ENCODE measurements at places on chromosomes 4 and X.

DNA sequence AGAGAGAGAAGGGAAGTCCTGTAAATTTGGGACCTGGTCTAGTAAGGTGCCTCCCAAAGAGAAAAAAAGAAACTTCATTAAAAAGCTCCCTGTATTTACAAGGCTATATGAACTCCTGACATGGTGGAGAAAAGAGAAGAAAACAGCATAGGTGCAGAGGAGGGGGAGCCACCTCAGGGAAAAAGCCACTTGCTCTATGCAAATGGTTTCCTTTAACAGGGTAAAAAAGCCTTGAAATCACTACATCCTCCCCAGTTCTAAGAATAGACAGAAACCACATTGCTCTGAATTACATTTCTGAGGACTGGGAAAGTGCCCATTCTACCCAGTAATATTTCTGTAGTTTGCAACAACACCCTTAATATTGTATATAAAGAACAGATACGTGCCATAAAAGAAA, 165.5 kb downstream of the KLF8 start:
- DNase-seq: no peak

DNA sequence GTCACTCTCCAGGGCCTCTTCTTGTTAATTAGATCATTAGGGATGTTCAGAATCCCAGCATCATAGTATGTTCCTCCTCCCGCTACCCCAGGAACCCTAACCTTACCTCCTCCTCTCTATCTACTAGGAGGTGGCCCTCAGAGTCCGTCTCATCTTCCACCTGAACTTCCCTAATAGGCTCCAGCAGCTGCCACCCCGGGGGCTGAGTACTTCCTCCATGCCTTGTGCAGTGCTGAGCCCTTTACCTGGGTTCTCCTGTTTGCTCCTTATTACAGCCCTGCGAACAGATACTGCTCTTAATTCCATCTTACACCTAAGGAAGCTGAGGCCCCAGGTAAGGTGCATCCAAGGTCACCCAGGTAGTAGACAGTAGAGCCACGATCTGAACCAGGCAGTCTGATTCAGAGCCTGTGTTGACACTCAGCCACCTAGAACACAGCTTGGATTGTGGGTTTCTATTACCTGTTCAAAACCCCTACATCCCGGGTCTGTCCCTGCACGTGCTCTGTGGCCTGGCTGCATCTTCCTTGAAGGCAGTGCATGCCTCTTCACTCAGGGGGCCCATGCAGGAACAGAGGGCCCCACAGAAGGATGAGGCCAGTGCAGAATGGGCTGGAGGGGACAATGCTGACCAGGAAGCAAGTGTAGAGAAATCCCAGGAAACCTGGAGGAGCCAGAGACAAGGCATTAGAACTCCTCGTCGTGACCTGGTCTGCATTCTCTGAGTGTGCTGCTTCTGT, 51.4 kb upstream of the MSANTD1 start:
- no peak for DNase-seq

DNA sequence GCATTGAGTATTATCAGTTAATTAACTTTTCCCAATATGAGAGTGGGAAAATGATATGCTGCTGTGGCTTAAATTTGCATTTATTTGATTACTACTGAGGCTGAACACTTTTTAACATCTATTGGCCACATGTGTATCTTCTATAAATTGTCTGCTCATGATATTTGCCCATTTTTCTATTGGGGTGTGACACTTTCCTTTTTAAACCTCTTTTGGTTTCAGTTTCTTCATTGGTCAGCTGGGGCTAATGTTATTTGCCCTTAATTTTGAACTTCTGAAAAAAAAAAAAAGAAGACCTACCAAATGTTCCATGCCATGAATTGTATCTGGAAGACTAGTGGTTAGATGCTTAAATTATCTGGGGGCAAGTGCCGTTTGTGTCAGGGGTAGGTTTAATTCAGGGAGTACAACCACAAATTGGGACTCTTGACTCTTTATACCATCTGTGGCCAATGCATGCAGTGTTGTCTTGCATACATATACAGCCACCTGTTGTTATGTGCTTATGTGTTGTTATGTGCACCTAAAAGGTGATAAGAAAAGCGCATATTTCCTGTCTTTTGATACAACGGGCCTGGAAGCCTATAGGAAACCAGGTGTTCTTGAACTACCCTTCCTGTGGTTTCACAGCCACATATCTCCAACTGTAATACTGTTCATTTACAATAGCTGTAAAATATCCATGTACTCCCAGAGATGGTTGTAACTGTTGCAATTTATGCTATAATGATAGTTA, 49.0 kb downstream of the SH2D1A start:
- DNase-seq: no peak

GRCh38 chr4:94351319-94351718, 8.7 kb upstream of the HPGDS start:
- DNase-seq: no peak

All from NCI-H345 (cell line).